ENCODE measurements at places on chromosomes 4 and X.

- DNase-seq: peak; percentile 61
These were observed 57.3 kb upstream of the BCOR start for GRCh38 chrX:40154853-40155588.

GRCh38 chr4:133081246-133081645 is 67.8 kb upstream of the PCDH10 start:
- peak; percentile 20 for DNase-seq

DNA sequence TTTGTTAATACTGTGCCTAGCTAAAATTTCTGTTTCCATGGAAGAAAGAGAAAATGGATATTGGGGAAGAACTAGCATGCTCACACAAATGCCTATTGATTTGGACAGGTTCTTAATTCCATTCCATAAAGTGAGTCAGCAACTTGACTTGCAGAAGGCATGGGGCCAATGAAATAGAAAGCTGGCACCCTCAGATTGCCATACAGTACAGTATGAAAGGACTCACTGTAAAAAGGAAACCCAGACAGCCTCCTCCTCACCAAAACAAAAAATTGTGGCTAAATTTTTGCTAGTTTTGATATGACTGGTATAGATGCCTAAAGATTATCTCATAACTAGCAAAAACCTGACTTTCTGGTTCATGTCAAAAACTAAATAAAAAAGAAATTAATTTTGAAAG is 11.2 kb upstream of the TAB3 start:
- DNase-seq: no peak

DNA sequence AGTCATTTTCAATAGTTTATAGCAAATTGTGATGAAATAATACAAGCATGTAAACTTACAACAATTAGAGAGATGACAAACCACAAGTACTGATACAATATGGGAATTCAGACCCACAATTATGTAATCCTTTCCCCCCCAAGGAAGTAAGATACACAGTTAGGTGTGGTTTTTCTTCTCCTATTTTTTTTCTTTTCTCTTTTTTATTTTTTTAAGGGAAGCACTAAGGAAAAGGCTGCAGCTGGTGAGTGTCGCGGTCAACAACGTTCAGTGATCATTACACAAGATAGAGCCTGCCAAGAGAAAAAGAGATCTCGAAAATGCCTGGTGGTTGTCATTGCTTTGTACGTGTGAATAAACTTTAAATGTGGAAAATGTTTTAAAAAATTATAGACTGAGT is 9.8 kb downstream of the NDNF start:
- no peak for DNase-seq

Measured in fibroblast of pulmonary artery (primary cell).